ENCODE measurements at places on chromosomes 13 and 19.

GRCh38 chr19:33689138-33689746 lies 67.5 kb downstream of the CHST8 start:
- no peak for DNase-seq

DNA sequence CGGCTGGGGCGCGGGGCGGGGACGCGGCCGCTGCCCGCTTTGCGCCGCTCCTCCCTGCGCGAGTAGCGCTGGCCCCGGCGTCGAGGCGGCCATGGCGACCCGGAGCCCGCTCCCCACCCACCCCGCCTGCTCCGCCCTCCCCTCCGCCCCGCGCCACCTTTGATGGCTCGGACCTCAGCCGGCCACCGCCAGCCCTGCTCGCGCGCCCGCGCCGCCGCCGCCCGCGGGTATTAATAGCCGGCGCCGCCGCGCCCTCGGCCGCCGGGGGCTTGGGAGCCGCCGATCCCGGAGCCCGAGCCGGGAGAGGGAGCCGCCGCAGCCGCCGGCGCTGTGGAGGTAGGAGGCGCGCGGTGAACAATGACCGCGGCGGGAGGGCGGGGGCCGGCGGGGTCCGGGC lies 261 bp downstream of the FARP1 start:
- DNase-seq, result no peak

DNA sequence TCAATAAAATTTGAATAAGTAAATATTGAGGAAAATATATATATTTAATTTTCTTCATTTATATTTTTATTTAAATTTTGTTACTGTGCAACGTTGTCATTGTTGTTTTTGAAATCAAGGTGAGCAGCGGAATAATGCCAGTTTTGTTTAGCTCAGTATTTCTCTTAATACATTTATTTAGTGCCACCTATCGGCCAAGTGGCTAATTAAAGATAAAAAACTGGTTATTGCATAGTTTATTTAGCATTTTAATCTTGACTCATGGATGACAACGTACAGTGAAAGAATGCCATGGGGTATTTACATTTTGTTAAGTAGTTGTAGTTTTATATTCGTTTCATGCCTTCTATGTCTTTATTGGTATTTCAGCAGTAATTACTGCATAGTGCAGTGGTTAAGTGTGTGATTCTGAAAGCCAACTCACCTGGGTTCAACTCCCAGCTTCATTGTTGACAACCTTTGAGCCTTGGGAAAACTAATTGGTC lies 265.9 kb downstream of the MYO16 start:
- peak; percentile 46 for DNase-seq

DNA sequence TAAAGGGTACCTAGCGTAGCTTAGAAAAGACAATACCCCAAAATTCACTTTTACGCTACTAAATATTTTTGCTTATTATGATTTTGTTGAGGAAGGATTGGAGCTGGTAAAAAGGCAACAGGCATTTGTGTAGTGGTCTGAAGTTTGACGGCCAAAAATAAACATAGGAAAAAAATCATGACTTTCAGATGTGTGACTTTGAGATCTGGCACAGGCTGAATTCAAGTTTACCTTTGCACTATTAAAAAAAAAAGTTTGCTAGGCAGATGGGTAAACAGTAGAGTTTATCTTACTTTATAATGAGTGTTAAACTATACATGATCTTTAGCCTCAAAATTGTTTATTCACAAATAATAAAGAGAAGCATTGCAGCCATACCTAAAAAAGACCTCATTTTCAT lies 24.3 kb upstream of the INTS6 start:
- DNase-seq, result no peak

GRCh38 chr19:1609103-1609396 lies 3.8 kb upstream of the UQCR11 start:
- no peak for DNase-seq

- DNase-seq, result peak; percentile 8
Measured at GRCh38 chr13:42990291-42991232, 1.5 kb downstream of the EPSTI1 start.

DNA sequence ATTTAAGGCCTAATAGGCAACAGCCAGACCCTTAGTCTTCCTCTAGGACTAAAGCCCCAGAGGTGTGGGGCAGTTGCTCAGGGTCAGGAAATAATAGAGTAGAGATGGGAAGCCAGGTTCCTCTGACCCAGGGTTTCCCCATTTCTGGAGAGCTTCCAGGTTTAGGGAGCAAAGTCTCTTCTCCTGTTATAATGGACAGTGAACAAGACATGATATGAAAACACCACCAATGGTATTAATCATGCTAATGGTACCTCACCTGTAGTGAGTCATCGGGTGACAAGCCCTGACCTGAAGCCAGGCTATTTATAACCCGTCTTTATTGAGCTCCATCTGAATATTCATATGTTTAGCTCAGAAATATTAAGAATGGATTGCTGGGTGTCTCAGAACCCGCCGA lies 24.6 kb downstream of the BICRA start:
- peak; percentile 94 for DNase-seq

- DNase-seq, result peak; percentile 23
Measured at GRCh38 chr13:27619093-27619727, 1.1 kb downstream of the LNX2 start.

DNA sequence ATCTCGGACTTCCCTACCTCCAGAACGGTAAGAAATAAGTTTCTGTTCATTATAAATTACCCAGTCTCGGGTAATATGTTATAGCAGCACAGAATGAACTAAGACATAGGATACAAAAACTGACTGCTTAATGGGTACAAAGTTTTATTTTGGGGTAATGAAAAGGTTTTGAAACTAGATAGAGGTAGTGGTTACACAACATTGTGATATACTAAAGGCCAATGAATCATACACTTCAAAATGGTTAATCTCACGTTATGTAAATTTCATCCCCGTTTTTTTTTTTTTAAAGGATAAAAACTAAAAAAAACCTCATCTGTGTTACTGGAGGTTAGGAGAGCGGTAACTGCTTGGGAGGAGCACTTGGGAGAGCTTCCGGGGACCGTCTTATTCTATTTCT lies 23.5 kb downstream of the AKT2 start:
- no peak for DNase-seq

GRCh38 chr13:93372856-93373255 lies 146.2 kb downstream of the GPC6 start:
- DNase-seq, result no peak
